ENCODE measurements at places on chromosomes 6 and 20. TPM values are rescaled to one million over a fixed set of nuclear protein-coding genes. Genes with fewer than 3 reads are reported as not detected.

SPATS1 gene
- not detected for total RNA-seq

DNA sequence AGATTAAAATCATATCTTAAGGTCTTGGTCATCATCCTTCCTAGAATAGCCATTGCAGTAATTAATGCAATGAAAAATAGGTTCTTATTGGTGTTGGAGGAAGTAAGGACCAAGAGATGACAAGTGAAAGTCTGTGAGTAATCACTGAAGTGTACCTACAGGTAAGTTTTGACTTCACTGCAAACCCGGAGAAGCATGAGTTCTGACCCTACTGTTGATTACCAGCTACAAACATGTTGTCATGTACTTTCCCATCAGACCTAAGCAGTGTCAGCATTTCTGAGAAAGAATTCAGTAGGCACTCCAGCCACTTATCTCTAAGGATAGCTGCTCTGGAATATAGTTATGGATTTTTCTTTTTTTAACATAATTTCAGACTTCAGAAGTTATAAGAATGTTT, 280.9 kb downstream of the ZFAND3 start:
- DNase-seq = no peak

C20orf204 gene
- 0.02 TPM for total RNA-seq

DNA sequence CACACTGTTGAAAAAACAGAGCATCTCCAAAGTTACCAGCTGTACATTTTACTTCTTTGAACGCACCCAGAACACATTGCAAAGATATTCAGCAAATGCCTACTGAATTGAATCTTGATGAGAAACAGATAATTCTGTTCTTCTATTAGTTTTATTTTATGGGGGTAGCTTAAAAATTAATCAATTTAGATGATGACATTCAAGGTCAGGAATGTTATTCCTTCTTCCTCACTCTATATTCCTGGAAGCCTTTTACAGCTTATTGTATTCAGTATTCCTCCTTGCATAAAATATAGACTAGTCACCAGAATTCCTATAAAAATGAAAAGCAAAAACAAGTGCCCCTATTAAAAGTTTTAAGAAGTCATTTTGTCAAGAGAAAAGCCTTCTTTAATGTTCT, 21.4 kb upstream of the GMDS start:
- no peak for DNase-seq

DNA sequence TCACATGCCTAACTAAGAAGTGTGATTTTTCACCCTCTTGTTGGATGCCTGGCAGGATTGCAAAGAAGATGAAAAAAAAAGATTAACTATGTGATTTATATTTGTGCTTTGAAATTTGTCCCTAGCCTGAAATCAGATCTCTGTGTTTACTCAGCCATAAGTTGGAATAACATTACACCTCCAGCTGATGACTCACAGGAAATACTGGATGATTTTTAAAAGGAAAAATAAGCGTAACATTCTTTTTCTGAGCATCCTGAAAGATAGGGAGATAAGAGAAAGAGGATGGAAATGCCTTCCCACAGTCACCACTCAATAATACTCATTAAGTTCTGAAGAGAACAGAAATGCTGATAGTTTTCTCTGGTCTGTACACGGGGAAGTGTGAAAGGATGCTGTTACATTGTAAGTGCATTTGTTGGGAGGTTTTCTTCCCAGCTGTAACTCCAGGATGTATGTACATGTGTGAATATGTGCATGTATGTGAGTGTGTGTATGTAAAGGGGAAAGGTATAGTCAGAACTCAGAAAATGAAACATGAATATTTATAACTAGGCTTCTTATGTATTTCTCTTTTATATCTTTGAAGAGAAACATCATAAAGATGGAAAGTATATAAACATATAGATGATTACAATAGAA, 37.4 kb upstream of the RIPPLY2 start:
- DNase-seq = peak; percentile 38

DNA sequence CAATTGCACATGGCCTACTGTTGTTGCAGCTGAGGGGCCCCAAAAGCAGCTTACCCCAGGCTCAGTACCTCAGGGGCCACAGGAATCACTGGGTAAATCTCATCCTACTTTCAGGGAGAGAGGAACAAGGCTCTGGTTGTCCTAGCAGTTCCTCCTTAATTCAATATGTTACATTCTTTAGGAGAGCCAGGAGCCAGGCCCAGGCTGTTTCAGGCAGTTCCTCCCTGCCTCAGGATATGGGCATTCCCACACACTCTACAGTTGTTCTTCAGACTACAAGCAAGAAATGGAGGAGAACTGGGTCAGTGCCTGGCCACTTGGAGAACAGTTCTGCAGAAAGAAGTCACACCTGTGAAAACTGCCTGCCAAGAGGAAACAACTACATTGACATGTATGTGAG, 9.6 kb upstream of the BTN3A2 start:
- no peak for DNase-seq

- DNase-seq = no peak
Measured at GRCh38 chr6:75755704-75756103, 6.7 kb downstream of the MYO6 start.

GRCh38 chr6:138600726-138601125, 101.4 kb upstream of the NHSL1 start:
- DNase-seq = peak; percentile 31

DNA sequence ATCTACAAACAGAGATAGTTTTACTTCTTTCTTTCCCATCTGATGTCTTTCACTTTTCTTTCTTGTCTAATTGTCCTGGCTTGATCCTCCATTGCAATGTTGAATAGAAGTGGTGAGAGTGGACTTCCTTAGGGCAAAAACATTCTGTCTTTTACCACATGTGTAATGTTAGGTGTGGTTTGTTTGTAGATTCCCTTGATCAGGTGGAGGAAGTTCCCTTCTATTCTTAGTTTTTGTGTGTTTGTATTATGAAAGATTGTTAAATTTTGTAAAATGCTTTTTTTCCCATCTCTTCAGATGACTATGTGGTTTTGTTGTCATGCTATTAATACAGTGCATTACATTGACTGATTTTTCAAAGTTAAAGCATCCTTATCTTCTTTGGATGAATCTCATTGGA, 41.6 kb upstream of the DUSP22 start:
- DNase-seq = no peak

GRCh38 chr6:47700053-47700452, 1.7 kb downstream of the ADGRF4 start:
- DNase-seq = peak; percentile 86

LST1 gene
- not detected for total RNA-seq

GRCh38 chr20:15654208-15654649, 919.0 kb downstream of the KIF16B start:
- DNase-seq = peak; percentile 71

ADGRF1 gene
- total RNA-seq = 37.3 TPM

DNA sequence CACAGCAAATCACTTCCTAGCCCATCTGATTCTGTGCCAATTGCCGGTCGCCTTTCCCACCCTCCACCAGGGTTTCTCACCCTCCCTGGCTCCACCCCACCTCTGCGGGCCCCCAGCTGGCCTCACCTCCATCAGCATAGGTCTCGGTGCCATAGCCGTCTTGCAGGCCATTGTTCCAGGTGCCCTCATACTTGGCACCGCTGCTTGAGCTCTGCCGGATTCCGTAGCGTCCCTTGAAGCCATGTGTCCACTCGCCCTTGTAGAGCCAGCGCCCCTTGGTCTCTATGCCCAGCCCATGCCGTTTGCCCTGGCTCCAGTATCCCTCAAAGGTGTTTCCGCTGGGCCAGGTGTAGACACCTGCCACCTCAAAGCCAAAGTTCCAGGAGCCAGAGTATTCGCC, 787 bp downstream of the JPH2 start:
- peak; percentile 56 for DNase-seq

TREML2 gene
- total RNA-seq = not detected

GRCh38 chr20:50537546-50538201, 27.5 kb downstream of the PTPN1 start:
- DNase-seq = no peak

Data from M059J (cell line).